ENCODE measurements at places on chromosomes 5 and 9.

DNA sequence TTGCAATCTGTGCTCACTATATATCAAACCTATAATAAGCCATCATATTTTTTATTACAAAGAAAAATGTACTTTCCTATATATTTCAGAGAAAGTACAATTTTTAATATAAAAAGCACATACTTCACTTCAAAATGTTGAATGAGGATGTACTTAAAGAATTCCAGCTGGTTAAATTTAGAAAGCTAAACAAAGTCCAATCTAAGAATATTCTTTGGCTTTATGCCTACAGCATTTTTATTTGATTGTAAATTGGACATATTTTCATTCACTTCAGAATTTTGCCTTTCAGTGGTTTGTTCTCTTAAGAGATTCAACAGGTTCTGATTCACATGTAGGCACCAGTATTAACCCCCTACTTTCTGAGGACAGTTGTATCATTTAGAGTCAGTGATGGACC, 533.8 kb downstream of the CAAP1 start:
- no peak for DNase-seq

DNA sequence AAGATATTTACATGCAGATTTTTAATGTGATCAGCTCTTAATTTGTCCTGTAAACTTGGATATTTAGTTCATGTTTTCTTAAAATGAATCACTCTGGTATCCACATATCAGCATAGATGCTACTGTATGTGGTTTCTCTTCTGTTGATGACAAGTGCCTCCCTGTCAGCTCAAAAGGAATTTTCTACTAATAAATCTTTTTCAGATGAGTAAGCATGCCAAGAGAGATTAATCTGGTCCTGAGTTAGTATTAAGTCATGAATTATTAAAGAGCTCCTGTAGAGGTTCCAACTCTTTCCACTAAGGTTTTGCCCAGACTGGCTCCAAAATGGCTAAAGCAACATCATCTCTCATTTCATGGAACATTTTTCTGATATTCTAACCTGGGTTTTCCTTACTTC, 129.2 kb downstream of the GOLPH3 start:
- no peak for DNase-seq

DNA sequence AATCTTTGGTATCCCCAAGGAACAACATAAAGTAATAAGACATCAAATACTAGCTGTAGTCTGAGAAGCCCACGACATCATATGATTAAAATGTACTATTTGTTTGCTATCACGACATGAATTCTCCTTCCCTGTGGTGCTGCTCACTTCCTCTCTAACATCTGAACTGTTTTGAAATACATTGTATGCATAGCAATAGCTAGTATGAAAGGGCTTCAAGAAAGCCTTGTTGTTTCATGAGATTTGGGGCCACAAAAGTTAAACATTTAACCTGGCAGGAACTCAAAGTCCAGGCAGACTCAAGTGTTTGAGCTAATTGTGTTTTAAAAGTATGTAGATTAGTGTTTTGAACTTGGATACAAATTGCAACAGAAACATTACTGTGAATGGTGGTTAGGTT, 237.4 kb upstream of the PTGER4 start:
- no peak for DNase-seq

DNA sequence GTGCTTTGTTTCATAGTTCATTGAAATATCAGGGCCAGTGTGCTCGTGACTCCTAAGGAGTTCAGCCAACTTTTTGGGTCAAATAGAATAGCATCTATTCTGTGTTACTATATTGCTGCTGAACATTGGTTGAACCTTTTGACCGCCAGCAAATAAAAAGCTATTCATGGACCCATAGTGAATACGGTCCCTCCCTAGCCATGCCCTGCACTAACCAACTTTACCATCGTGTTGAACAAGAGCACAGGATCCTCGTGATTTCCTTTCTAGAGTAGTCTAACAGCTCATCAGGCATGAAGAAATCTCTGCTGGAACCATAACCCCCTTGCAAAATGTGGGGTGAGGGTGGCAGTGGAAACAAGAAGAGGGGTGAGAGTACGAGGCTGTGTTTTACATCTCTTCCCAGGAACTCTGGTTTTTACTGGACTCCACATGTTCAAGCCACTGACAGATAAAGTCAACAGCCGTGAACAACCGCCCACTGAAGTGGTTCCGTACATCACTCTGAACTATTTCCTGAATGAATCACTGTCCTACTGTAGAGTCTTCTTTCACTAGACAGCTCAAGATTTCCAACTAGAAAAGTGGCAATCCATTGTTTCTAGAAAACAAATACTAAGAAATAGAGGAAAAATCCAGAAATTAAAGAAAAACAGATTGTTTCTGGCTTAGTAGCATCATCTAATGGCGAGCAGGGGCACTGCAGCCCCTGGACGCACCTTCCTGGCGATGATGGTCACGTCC, 70.1 kb upstream of the SPATA31E1 start:
- DNase-seq, result peak; percentile 41

- no peak for DNase-seq
Observed at GRCh38 chr5:1670351-1670750, 129.3 kb downstream of the MRPL36 start.

- DNase-seq, result no peak
Observed at GRCh38 chr5:76808141-76808691, 10.6 kb upstream of the F2RL1 start.

DNA sequence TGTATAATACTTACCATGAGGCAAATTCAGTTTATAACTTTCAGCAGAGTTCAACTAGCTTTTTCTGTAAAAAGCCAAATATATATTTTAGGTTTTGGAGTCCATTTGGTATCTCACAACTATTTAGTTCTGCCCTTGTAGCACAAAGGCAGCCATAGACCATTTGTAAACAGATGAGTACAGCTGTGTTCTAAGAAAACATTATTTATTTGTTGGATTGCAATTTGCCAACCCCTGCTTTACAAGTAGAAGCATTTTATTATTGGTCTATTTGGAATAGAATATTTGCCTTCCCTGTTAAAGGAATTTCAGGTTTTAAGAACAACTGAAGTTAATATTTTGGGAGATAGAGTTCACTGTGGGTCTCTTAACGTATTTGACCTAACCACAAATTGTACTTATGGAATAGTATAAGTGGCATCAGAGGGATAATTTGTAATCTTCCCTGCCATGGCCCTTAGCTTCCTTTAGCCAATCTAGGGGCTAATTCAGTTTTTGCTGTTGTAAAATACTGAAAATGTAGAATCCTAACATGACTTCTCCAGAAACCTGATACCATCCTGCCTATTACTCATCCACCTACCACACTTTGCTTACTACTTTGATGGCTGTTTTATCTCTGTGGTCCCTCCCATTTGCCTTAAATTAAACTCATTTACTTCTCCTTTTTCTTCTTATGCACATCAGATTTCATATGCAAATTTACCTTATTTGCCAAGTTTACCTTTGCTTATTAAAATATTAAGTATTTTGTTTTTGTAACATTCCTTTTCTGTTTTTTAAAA, 109.2 kb downstream of the DMXL1 start:
- DNase-seq, result no peak

DNA sequence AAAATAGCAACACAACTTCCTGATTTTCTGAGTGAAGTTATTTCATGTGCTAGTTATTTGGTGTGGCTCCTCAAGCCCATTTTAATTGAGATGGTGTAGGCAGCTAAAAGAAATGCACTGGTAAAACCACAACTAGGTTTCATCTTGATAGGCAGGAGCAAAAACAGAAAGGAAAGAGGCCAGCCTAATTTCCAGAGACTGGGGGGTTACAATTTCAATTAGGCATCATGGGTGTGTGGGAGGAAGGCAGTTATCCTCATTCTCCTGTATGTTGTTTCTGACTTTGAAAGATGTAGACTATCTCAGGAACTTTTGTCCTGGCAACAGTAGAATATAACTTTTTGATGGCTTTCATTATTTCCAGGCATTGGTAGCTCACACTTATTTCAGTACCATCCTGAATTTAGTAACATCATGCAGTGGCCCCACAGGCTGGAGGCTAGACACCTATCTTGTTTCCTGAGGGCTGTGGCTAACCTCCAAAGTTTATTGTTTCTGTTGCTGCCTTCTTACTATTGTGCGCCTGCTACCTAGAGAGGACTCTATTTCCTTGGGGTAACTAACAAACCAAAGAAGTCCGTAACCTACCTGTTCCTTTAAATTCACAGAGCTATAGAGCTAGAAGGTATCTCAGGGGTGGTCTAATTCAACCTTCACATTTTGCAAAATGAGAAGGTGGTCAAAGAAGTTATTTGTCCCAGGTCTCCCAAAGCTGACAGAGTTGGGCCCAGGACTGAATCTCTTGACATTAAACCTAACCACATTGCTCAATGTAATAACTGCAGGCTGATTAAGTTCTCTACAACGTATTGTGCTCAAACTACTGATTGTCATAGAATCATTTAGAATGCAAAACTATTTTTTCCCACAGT, 42.4 kb downstream of the FYB1 start:
- DNase-seq, result peak; percentile 45

- DNase-seq, result no peak
Observed at GRCh38 chr5:171692107-171692506, 93.5 kb upstream of the SMIM23 start.

- no peak for DNase-seq
Observed at GRCh38 chr5:126947146-126948010, 83.0 kb downstream of the MARCHF3 start.

DNA sequence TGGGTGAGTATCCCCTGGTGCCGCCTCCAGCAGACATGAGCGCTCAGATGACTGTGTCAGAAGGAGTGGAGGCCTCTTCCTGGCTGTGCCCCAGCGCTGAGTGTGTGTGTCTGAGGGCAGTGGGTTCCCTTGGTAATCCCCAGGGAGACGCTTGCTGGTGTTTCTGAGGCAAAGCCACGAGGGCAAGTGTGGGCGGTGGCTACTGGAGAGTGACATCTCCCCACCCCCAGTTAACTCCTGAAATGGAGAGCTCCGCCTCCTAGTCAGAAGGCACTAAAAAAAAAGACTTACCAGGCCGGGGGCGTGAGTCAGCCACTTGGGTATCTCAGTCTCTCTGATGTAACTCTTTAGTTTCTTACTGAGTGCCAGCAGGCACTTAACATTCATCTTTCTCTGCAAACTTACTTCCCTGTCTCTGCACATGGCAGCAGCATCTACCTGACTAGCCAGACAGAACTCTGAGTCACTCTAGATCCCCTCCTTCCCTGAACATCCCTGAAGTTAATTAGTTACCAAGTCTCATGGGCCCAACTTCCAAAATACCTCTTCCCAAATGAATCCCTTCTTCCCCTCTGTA, 19.3 kb downstream of the ORM2 start:
- peak; percentile 90 for DNase-seq

GRCh38 chr5:80806929-80807328, 152.1 kb upstream of the DHFR start:
- DNase-seq, result no peak

GRCh38 chr5:77928776-77929300, 152.7 kb upstream of the TBCA start:
- DNase-seq, result no peak

DNA sequence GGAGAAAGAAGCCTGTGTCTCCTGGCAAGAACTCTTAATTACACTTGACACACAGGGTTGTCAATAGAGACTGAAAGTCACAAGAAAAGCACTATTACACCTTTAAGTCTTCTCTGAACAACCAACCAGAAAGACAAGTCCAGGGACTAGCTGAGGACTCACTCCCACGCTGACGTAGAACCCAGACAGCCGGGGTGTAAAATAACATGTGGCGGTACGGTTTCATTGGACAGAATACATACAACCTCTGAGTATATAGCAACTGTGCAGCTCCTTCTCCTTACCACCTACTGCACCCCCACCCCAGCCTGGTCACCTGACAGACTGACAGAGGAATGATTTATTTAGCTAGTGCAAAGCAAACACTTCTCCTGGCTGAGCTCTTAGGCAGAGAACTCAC, 103.4 kb upstream of the RASEF start:
- no peak for DNase-seq

GRCh38 chr5:179699616-179700237, 960 bp downstream of the CANX start:
- DNase-seq, result peak; percentile 43

- DNase-seq, result no peak
Observed at GRCh38 chr5:178554311-178554710, 35.9 kb downstream of the COL23A1 start.
